ENCODE measurements at places on chromosomes 6 and 20. TPM values are rescaled to one million over a fixed set of nuclear protein-coding genes. Genes with fewer than 3 reads are reported as not detected.
A peak's percentile ranks its signal among the peaks of the same experiment; 100 is the strongest.

The HIVEP2 gene
- total RNA-seq = 15.6 TPM

The HLA-DOB gene
- total RNA-seq = 0.28 TPM

The CEP85L gene
- 29.8 TPM for total RNA-seq

The OXT gene
- total RNA-seq = not detected

The APOBEC2 gene
- 0.28 TPM for total RNA-seq

GRCh38 chr20:62772990-62773844, 23.1 kb upstream of the MRGBP start:
- peaks cover 3% of the 10 kb centered on the region for H3K27me3 ChIP-seq
- peak overlapping the region; percentile 82 for H3K27ac ChIP-seq
- no peak for DNase-seq
- peaks cover 15% of the 10 kb centered on the region for H3K4me1 ChIP-seq

- H3K27me3 ChIP-seq = no peaks in the 10 kb centered on the region
- no peaks in the 10 kb centered on the region for H3K36me3 ChIP-seq
- H3K27ac ChIP-seq = no peak overlapping the region
Measured at GRCh38 chr6:41715795-41716515, 19.5 kb downstream of the TFEB start.

DNA sequence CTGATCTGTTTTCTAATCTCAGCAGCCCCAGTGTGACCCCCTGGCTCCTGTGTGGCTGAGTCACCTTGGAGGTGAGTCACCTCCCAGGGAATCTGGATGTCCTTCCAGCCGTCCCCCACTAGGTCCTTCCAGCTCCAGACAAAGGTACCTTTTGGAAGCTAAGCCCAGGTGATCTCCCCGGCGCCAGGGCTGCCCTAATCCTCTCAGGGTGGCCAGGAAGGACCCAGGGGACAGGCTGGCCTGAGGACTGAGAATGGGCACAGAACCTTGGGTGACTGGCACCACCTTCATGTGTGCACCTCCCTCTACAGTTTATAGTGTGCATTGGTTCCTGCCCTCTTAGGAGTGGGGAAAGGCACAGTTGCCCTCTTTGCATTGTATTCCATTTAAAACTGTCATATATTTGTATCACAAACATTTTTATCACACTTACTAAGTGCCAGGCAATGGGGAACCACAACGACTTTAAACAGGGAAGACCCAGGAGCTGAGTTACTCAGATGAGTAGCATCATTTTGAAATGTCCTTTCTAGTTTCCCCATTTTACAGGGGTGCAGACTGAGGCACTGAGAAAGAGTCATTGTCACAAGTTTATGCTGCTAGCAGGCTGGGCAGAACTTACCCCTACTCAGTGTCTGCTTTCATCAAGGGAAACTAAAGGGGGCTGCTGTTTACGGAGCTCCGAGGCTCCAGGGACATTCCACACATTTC, 2.6 kb upstream of the BPIFB4 start:
- H3K4me3 ChIP-seq = no peak overlapping the region
- no peaks in the 10 kb centered on the region for H3K36me3 ChIP-seq
- peaks cover 4% of the 10 kb centered on the region for H3K27me3 ChIP-seq
- no peak for DNase-seq
- no peaks in the 10 kb centered on the region for H3K4me1 ChIP-seq

DNA sequence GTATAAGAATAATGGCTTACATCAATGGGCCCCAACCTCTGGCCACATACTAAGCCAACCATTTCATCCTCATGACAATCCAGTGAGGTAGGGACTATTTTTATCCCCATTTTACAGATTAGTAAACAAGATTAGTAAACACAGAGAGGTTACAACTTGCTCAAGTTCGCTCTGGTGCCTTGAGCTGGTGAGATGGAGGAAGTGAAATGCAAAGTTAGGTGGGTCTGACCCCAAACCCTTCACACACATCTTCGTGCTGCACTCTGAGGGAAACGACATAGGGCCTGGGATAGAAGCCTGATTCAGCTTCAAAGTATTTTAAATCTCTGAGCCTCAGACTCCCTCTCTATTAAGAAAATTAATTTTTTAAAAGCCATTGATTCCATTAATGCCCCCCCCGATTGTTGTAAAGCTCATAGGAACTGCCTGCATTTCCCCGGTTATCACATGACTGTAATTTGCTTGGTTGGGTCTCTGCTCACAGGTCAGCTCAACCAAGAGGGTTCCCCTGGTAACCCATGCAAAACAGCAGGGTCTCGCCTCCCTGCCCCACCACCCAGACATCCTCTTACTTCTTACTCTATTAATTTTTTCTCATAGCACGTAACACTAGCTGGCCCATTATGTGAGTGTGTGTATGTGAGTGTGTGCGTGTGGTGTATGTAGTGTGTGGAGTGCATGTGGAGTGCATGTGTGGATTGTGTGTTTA, 221.2 kb downstream of the MAFB start:
- no peaks in the 10 kb centered on the region for H3K27me3 ChIP-seq
- H3K36me3 ChIP-seq = no peaks in the 10 kb centered on the region
- no peak overlapping the region for H3K27ac ChIP-seq

DNA sequence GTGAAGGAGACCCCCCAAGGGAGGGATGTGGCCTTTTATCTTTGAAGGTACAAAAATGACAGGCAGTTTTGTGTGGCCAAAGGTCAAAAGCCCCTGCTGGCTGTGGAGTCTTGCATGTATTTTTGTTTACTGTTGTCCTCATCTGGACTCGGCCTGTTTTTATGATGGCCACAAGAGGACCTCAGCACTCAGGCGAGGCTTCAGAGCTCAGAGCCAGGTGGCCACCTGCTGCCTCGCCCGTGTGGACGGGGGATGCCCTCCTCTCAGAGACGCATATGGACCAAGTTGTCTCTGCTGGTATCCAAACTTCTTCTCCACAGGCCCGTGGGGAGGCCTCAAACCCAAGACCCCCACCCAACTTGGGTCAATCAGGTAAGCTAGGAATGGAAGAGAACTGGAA, 118.2 kb downstream of the DACT2 start:
- H3K36me3 ChIP-seq = no peaks in the 10 kb centered on the region

GRCh38 chr6:38322138-38322537, 317.6 kb downstream of the BTBD9 start:
- H3K36me3 ChIP-seq = no peaks in the 10 kb centered on the region
- no peaks in the 10 kb centered on the region for H3K4me1 ChIP-seq
- H3K4me3 ChIP-seq = no peak overlapping the region
- DNase-seq = no peak
- H3K27ac ChIP-seq = no peak overlapping the region

DNA sequence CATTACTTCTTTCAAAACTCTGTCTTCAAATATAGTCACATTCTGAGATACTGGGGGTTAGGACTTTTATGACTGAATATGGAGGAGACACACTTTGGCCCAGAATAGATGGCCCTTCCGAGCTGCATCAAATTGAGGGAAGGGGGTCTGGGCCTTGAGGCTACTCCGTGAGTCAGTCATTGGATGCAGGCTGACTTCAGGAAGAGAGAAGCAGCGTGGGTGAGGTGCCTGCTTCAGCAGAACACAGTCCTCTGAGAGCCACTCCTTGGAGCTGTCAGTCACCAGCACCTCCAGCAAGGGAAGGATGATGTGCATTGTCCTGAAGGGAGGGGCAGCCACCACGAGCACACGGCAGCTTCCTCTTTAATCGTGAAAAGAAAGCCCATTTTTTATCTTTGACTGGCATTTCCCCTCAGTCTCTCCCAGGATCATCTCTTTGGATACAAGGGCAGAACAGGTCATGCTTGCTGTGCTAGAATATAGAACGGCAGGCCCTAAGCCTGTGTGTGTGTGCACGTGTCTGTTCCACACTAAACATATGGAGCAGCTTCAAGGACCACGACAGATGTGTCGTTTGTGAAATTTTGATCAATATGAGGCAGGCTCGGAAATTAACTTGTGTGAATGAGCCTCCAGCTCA, 721.6 kb downstream of the KIF16B start:
- no peak for DNase-seq
- no peak overlapping the region for H3K27ac ChIP-seq
- no peaks in the 10 kb centered on the region for H3K4me1 ChIP-seq
- no peak overlapping the region for H3K4me3 ChIP-seq
- H3K27me3 ChIP-seq = no peaks in the 10 kb centered on the region

All from adrenal gland (tissue), 19 donors.